A673 (cell line): ENCODE measurements at places on chromosomes 12 and 14. TPM values are rescaled to one million over a fixed set of nuclear protein-coding genes. Genes with fewer than 3 reads are reported as not detected.

Gene CYP46A1
- 0.37 TPM in 1 of 2 replicates, not detected in the other for total RNA-seq

Gene CLEC2B
- total RNA-seq: 9.4 and 12.3 TPM in 2 replicates

- no peak for DNase-seq
These were observed 6.6 kb downstream of the DCAF4 start for GRCh38 chr14:72932893-72933292.

DNA sequence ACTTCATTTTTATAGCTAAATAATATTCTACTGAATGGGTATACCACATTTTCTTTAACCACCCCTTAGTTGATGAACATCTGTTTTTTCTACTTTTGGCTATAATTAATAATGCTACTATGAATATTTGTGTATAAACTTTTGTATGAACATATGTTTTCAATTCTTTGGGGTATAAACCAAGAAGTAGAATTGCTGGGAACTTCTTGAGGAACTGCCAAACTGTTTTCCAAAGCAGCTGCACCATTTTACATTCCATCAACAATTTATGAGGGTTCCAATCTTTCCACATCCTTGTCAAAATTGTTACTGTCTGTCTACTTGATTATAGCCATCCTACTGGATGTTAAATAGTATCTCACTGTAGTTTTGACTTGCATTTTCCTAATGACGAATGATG is 221.8 kb downstream of the PRKD1 start:
- DNase-seq: no peak

- DNase-seq: no peak
These were observed 89.7 kb upstream of the PARP11 start for GRCh38 chr12:3962631-3963483.
